Foreskin keratinocyte (primary cell): ENCODE measurements at places on chromosomes 1 and 21. TPM values are rescaled to one million over a fixed set of nuclear protein-coding genes. Genes with fewer than 3 reads are reported as not detected.
A peak's percentile ranks its signal among the peaks of the same experiment; 100 is the strongest.

MMEL1 gene
- 0.20 TPM in 1 of 2 replicates, not detected in the other for total RNA-seq

FMO4 gene
- 1.6 and 2.7 TPM in 2 replicates for total RNA-seq

HFM1 gene
- total RNA-seq: 0.04 and 0.20 TPM in 2 replicates

GRCh38 chr1:205199931-205200299 lies 11.6 kb downstream of the DSTYK start:
- no peak for DNase-seq

DNA sequence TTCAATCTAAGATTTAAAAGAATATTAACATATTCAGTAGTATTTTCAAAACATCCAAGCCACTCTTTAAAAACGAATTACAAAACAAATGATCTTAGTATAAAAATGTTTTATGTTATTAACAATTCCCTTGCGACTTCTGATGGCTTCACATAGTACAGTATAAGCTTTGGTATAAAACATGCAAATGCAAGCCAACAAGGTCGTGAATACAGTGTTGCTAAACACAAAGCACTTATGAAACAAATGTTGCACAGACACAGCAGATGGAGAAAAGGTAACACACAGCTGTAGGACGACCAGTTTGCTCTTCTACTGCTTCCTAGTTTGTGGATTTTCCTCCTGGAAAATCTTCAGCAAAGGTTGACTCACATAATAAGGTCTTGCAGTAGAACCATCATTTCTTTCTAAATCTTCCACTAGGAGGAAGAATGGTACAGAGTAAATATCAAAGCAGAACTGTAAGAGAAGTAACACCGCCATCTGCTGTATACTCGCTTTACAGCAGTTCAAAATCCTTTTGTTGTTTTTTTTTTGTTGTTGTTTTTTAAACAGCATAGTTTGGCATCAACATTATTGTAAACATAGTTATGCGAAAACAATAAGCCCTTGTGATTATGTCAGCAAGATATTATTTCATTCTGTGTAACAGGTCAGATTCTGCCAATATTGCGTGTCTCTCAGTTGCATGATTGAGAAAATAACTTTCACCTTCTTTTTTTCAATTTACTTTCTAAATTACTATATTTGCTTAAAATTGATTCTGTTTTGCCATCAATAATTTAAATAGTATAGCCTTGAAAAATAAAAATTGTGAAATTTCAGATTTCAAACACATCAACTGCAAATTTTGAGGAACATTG lies 69.5 kb downstream of the LHX8 start:
- peak; percentile 22 for DNase-seq

DNA sequence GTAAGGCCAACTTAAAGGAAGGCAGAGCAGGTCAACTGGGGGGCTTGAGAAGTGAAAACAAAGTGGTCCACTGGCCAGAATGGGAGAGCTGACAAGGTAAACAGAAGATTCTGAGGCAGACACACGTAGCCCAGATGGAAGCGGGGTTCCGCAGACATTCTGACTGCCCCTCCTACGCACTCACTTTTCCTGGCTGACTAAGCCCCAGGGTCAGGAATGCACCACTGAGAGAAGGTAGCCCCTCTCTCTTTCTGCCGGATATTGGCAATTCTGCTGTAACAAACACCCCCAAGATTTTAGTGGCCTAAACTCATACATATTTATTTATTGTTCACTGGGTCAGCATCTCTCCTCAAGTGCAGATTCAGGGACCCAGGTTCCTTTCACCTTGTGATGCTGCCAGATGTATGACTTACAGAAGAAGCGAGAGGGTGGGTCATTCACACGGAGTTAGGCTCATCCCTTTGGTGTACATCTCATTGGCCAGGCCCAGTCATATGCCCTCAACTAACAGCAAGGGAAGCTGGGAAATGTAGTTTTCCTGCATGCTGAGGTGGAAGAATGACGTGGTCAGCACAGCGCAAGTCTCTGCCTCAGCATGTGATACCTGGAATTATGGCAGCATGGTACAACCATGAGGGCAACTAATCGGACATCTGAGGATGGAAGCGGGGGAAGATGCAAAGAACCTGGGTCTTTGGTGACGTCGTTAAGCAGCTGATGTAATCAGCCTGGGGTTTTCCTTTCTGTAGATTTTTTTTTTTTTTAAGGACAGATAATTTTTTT lies 43.4 kb upstream of the MRPS6 start:
- peak; percentile 79 for DNase-seq

- DNase-seq: no peak
Measured at GRCh38 chr1:206784471-206784903, 12.2 kb upstream of the IL10 start.

DNA sequence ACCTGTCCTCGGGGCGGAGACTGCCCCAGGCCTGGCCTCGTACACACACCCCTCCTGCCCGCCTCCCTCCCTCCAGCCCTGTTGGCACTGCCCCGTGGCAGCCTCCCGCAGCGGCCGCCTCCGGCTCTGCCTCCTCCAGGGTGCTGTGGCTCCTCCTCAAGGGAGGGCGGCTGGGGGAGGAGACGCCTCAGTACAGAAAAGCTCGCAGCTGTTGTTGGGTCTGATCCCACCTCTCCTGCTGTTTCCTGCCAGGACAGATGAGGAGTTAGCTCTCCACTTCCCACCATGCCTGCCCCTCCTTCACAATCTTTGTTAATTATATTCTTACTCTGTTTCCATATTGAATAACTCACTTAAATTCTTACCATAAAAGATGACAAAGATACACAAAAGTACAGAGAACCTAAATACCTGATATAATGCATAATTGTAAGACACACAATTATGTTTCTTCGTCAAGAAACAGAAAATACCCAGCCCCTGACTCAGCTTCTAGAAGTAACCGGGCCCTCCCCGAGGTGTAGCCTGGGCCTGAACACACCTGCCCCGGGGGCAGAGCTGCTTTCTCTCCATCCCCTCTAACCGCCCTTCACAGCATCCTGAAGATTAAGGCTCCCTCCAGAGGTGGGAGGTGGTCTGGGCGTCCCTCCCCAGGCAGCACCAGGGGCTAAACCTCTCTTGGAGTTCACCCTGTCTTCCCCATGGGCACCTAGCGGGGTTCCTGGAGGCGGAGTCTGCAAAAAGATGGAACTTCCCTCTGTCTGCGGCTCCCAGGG lies 30.6 kb upstream of the COL6A1 start:
- peak; percentile 78 for DNase-seq
